Stomach (tissue), 19 donors: ENCODE measurements at places on chromosomes 12 and 14.

DNA sequence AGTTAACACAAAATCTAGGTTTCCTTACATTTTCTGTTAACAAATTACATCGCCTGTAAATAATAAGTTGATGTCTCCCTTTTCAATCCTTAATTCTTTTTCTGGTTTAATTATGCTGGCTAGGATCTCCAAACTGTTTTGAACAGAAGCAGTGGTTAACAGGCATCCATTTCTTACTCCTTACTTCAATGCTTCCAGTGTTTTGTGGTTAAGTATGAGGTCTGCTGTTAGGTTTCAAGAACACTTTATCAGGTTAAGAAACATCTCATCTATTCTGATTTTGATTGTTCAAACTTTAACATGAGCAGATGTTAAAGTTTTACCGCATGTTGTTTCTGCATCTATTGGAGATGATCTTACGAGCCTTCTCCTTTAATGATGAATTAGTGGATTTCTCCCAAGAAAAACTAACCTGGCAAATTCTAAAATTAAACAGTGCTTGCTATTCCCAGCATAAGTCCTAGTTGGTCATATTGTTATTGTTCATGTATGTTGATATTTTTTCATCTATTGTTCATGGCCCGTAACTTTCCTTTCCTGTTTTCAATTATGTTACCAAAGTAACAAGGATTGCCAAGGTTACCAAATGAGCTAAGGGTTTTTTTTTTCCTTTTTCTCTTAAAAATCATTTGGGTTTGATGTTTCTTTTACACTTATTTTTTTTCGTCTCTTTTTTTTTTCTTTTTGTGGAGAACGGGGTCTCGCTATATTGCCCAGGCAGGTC is 33.4 kb downstream of the POLE start:
- DNase-seq, result no peak

GRCh38 chr14:74562515-74563232 is 49.4 kb downstream of the LTBP2 start:
- no peak for DNase-seq

DNA sequence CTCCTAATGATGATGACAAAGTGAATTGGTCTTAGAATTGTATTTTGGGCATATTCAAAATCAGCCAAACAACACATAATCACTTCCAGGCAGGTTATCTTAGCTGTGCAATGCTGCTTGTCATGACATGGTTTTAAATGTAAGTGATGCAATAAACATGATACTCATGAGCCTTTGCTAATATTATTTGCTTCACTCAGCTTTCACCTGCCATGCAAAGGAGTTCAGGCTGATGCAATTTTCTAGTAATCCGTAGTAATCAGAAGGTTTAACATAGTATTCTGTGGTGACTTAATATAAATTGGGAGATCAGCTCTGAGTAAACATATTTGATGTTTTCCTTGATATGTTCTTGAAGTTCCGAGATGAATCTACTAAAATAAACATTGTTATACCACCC is 29.1 kb downstream of the TMEM260 start:
- no peak for DNase-seq

DNA sequence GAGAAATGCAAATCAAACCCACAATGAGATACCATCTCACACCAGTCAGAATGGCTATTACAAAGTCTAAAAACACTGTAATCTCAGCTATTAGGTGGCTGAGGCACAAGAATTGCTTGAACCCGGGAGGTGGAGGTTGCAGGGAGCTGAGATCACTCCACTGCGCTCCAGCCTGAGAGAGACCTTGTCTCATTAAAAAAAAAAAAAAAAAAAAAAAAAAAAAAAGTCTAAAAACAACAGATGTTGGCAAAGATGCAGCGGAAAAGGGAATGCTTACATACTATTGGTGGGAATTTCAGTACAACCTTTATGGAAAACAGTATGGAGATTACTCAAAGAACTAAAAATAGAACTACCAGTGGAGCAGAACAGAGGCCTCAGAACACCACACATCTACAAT is 19.0 kb upstream of the ATF7 start:
- DNase-seq, result no peak

GRCh38 chr12:9033265-9033887 is 44.0 kb downstream of the KLRG1 start:
- no peak for DNase-seq

DNA sequence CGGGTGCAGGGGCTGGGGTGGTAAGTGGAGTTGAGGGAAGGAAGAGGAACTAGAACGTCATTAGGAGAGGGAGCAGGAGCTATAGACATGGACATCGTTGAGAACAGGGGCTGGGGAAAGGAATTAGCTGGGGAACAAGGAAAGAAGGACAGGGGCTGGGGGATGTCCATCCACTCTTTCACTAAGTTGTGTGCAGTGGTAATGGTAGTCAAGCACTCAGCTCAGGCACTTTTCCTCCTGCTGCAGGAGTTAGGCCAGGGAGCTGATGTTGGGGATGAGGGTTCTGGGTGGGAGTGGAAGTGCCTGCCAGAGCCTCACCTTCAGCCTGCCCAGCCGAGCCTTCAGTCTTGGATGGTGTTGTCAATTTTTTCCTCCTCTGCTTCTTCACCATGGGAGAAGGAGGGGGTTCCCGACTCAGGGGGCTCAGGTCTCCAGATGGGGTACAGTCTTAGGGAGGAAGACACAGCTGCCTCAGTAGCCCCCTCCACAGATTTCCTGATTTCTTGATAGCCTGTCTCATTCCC is 9.2 kb downstream of the AGAP2 start:
- peak; percentile 1 for DNase-seq

GRCh38 chr14:58730792-58731464 is 93.2 kb downstream of the DACT1 start:
- DNase-seq, result no peak

DNA sequence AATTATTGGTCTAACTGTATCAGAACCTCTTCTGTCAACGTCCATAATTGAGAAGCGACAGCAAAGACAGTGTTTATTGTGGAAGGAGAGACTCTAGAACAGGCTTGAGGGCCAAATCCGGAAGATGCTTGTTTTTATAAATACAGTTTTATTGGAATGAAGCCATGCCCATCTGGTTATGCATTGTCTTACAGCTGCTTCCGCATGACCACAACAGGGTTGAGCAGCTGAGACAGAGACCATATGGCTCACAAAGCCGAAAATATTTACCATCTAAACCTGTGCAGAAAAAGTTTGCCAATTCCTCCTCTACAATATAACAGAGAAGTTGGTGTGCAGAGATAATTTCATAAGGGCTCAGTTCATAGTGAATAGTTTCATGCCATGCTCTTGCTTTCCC is 24.5 kb downstream of the PRKAB1 start:
- no peak for DNase-seq

GRCh38 chr12:1103632-1104031 is 112.6 kb downstream of the ERC1 start:
- no peak for DNase-seq

GRCh38 chr12:109444259-109444658 is 32.8 kb downstream of the KCTD10 start:
- DNase-seq, result no peak

GRCh38 chr12:118581371-118581770 is 205.0 kb downstream of the SUDS3 start:
- no peak for DNase-seq

GRCh38 chr12:112524676-112525425 is 106.1 kb downstream of the PTPN11 start:
- DNase-seq, result no peak

DNA sequence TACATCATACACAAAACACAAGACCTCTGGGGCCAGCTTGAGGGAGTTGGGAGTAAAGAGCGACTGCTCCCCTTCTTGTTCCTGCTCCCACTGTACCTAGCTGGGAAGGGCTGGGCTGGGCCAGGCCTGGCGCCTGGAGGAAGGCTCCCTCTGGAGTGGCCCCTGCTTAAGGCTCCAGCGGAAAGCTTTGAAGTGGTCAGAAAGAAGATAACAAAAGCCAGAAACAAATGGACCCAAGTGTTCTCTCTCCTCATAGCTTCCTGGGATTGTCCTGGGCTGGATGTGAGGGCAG is 25.3 kb downstream of the PRPF40B start:
- peak; percentile 69 for DNase-seq

DNA sequence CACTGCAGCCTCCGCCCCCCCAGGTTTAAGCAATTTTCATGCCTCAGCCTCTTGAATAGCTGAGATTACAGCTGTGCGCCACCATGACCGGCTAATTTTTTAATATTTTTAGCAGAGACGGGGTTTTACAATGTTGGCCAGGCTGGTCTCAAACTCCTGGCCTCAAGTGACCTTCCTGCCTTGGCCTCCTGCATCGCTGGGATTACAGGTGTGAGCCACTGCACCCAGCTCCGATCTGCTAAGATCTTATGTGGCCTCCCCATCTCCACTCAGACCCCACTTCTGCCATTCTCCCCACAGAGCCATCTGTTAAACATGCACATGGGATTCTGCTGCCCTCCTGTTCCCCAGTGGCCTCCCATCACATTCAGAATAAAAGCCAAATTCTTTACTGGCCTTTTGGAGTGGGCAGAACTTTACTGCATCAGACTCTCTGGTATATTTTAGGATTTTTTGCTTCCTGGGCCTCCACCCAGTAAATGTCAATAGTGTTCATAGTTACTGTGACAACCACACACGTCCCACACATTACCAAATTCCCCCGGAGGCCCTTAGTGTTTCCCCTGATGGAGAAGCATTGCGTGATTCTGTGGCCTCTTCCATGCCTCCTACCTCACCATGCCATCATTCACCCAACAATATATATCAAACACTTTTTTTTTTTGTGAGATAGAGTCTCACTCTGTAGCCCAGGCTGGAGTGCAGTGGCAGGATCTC is 96.3 kb downstream of the PTPN11 start:
- no peak for DNase-seq

- DNase-seq, result peak; percentile 68
These were observed 551 bp downstream of the RAP1B start for GRCh38 chr12:68611094-68611805.

DNA sequence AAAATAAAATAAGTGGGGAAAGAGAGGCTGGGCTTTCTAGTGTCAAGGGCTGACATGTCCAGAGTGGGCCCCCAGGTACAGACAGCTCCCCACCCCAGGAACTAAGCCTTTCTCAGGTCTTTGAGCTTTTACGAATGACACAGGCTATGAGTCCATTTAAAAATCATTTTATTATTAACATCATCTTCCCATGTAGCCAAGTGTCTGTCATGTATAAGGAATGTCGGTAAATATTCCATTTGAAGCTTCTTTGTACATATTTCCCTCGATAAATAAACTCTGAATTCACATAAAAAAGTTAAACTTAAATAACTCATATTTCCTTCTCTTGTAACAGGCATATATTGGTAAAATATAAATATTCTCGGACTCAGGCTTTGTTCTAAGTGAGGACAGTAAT is 143.6 kb downstream of the CALM1 start:
- no peak for DNase-seq

DNA sequence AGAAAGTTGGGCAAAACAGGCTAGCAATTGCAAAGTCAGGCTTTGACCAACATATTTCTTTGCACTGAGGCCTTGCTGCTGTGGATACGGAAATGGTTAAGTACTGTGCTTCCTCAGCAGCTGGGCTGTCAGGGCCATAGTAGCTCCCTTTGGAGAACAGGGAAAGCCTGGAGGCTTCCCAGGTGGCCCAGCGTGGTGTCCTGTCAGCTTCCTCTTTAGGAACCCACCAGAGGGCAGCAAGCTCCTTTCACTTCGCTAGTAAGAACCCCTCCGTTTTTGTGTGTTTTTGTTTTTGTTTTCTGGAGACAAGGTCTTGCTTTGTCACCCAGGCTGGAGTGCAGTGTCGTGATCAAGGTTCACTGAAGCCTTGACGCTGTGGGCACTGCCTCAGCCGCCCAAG is 1.7 kb upstream of the CFAP251 start:
- DNase-seq, result no peak

DNA sequence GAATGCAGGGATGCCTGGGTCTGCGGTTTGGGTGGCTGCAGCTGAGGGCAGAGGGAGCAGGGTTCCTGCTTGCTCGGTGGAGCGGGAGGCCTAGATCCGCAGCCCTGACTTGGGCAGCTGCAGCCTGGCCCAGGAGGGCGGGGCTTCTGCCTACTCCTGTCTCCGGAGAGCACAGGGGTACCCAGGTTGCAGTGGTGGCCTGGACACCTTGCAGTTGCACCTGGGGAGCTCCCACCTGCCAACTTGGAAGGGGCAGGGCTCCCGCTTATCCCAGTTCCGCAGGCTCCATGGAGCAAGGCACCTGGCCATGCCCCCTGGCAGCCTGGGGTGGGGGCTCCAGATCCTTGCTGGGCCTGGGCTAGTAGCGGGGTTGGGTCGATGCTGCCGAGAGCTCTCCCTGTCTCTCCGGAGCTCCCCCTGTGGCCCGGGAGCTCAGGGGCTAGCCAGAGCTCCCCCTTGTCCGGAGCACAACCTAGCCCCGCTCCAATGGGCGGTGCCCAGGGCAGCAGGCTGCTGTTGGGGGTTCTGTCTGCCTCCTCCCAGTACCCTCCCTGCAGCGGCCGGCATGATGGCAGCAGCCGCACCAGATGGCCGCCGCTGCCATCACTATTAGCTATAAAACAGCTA is 136.4 kb downstream of the PTPRR start:
- DNase-seq, result no peak

DNA sequence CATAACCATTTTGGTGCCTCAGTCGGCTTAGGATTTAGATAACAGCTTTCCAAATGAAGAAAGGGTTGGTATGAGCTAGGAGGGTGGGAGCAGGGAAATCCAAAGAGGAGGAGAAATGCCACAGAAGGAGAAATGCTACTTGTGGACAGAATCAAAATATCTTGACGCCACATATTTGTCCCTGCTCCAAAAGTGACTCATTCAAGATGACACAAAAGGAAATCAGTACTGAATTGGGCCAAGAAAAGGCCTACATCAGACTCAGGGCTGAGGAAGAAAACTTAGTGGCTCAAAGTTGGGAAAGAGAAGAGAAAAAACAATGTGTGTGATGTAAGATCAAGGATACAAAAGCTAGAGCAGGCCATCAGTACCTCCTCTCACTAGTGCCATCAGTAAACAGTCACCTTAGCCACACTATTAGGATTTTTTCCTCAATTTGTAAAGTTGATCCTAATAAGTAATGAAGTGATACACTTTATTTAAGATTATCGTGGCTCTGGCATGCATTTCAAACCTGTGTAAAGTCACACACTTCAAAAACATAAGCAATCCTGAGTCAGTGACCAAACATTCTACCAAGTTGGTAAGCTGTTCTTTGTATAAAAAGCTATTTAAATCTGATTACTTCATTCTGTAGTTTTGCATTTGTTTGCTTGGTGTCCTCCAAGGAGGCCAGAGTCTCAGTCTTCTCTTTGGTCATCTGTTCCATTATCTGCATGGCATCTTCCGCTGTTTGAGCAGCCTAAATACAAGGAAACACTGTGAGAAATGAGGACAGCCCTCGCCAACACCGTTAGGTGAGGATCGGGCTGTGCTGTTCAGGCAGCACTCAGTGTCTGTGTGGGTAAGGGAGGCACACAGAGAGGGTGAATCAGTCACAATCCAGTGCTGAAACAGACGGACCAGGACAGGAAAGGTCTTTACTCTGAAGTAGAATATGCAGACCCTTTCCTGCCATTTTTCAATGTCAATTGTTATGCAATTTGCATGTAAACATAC is 52.6 kb upstream of the VPS33A start:
- DNase-seq, result no peak

- DNase-seq, result no peak
These were observed 162.1 kb downstream of the OTOGL start for GRCh38 chr12:80261403-80261802.

- DNase-seq, result no peak
These were observed 97.0 kb downstream of the ZFC3H1 start for GRCh38 chr12:71566655-71567054.

- DNase-seq, result no peak
These were observed 71.2 kb upstream of the HOXC13 start for GRCh38 chr12:53867216-53868012.

- peak; percentile 20 for DNase-seq
These were observed 58.9 kb upstream of the TMTC2 start for GRCh38 chr12:82627799-82628198.

GRCh38 chr12:71888521-71888920 is 49.0 kb downstream of the TBC1D15 start:
- no peak for DNase-seq
